ENCODE measurements at places on chromosomes 12 and 14.

- DNase-seq: no peak
Observed at GRCh38 chr12:50799908-50800307, 36.0 kb downstream of the ATF1 start.

- DNase-seq: no peak
Observed at GRCh38 chr14:33972583-33973081, 21.8 kb upstream of the EGLN3 start.

- DNase-seq: no peak
Observed at GRCh38 chr12:124018539-124018938, 45.5 kb downstream of the ZNF664 start.

- DNase-seq: no peak
Observed at GRCh38 chr14:88546621-88547385, 8.0 kb downstream of the PTPN21 start.

- no peak for DNase-seq
Observed at GRCh38 chr12:64685050-64685449, 74.2 kb downstream of the GNS start.

Data from SK-N-MC (cell line).